ENCODE measurements at places on chromosomes 3 and 15.

- no peak for DNase-seq
These were observed 6.8 kb downstream of the SKOR1 start for GRCh38 chr15:67832031-67832551.

DNA sequence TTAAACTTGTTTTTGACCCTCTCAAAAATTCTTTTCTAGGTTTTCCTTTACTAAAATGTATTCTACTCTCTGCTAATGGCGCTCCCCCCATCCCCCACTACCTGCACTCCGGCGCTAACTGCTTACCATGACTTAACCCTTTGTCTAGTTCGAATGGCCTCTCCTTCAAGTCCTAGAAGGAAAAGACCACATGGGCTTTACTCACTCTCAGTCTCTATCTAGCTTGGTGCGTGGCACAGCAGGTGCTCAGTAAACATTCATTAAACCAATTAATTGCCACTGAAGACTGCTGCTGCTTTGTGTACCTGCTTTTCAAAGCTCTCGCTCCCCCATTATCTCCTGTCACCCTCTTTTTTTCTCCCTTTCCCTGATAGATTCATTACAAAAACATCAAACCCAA lies 457.7 kb upstream of the THRB start:
- no peak for DNase-seq

DNA sequence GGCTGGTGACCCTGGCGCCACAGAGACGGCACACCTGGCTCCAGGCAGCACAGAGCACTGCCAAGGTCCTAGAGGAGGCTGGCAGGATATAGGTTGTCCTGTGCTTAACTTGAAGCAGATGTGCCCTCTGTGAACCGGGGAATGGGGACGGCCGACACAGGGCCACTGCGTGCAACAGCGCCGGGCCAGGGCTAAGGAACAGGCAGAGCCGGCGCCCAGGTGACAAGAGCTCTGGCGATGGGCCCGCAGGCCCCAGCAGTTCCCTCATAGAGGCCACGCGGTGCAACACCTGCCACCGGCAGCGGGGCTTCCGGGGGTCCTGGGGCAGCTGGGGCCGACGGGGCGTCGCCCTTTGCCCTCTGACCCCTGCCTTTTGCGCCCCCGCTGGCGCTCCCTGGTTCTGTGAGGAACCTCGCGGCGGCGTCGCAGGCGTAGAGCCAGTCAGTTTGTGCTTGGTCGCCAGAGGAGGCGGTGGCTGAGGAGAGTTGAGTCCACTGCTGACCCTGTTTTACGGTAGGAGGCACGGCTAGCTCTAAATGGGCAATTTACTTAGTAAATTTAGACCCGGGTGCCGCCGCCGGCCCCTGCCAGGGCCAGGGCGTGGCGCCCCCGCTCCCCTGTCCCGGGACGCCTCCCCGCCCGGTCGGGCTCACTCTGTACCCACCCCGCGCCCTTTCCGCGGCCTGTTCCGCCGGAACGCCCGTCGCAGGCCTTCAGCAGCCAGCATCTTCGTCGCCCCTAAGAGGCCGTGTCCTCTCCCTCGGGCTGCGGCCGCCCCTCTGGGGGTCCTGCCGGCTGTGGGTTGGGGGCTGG lies at the start of gene NPAP1:
NPAP1 (plus strand) TSS at position 444 of the 813 bp plus-strand sequence; CDS start at position 537, 93 bp downstream.
- no peak for DNase-seq

GRCh38 chr3:104628185-104628789 lies 738.4 kb upstream of the ALCAM start:
- DNase-seq, result no peak

- no peak for DNase-seq
These were observed 21.4 kb downstream of the FEM1B start for GRCh38 chr15:68298882-68299381.

DNA sequence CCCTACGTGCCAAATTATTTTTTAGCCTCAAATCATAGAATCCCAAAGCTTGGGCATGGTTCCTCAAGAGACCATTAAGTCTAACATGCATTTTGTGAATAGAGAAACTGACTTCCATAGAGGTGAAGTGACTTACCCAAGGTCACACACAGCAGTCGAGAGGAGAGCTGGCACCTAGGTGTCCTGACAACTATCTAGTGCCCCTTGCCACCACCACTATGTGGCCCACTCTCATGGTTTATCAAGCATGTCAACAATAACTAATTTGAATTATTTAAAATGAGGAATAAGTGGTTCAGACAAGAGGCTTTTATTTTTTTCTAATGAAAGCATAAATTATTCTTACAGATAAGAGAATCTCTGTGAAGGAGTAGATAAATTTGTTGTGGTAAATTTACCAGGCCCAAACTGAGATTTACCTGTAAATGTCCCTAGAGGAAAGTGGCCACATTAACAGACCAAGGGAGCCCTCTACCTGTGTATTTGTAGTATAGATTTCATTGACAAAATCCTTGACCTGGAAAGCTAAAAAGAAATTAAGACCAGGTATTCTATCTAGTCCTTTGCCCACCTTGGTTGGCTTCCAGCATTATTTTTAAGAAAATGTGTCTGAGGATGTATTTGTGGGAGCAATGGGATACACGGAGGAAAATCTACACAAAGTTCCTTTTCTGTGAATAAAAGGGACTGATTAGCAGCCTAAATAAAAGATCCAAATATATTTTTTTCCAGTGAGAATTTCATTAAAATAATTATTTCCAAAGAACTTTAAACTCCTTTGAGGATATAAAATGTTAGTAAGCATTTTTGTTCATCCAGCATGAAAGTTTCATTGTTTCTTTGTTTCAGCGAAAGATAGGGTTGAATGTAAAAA lies 49.1 kb downstream of the IQCH start:
- peak; percentile 28 for DNase-seq

DNA sequence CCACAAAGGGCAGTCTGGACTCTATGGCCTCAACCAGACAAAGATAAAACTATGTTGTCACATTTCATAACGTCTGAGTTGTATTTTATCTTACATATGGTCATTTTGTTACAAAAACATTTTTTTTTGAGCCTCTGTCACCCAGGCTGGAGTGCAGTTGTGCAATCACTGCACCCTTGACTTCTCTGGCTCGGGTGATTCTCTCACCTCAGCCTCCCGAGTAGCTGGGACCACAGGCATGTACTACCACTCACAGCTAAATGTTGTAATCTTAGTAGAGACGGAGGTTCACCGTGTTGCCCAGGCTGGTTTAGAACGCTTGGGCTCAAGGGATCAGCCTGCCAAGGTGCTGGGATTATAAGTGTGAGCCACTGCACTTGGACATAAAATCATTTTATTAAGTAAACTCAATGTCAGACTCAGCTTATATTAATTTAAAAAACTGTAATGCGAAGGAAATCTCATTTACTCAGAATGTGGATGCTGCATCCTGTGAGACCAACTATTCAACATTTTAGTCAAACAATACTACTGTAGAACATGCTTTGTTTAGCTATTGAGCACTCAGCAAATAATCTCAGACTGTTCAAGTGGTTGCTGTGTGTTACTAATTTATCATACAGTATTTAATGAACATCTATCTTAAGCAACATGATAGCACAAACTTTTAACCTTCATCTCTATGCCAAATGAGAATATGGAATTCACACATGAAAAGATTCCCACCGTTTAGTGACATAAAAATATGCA lies 209.2 kb downstream of the TBL1XR1 start:
- DNase-seq, result no peak

DNA sequence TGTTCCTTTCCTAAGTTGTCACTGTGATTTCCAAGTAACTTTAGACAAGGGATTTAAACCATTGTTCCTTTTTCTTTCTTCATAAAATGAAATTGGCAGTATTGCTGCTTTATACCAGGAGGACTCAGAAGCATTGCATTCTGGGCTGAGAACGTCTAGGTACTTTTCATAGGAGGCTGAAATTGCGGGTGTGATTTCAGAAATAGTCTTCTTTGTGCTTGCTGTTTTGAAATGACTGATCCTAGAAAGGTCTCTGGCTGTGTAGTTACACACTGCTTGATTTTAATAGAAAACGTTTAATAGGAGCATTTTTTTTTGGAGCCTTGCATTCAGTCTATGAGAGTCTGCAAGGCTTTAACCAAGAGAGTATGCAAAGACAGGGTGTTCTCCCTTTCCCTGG lies 56.3 kb downstream of the PPM1L start:
- no peak for DNase-seq

- no peak for DNase-seq
These were observed 80.7 kb downstream of the SATB1 start for GRCh38 chr3:18344306-18345014.

DNA sequence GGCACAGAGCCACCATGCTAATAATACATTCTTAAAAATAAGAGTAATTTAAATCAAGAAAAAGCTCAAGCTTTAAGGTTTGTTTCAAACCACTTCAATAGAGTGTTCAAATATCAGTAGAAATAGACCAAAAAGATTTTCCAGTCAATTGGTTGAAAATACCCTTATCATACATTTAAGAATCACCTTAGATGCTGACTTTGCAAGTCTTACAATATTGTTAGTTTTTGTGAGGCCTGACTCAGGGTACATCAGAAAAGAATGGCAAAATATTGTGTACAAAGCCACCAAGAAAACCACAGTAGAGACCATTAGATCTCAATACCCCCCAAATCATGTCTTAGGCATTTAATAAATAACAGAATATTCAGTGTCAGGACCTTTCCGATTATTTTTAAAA lies 19.8 kb upstream of the NRG4 start:
- no peak for DNase-seq

GRCh38 chr15:51770902-51771301 lies 19.5 kb downstream of the TMOD2 start:
- no peak for DNase-seq

- no peak for DNase-seq
These were observed 177.3 kb downstream of the GAP43 start for GRCh38 chr3:115800489-115801075.

DNA sequence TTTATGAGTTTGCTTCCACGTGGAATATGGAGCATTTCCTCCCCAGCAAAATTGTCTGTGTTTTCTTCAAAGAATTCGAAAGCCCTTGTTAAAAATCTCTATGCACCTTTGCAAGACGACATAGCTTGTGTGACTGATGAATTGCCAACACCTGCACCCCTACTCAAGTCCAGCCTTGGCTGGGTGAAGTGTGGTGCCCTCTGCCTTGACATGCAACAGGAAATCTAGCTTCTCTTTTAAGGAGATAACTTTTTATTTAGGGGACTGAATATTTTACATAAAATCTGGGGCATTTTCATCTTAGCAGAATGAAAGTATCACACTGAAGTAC lies 647 bp downstream of the HMG20A start:
- no peak for DNase-seq

GRCh38 chr3:25592510-25592968 lies 72.2 kb downstream of the TOP2B start:
- DNase-seq, result no peak

DNA sequence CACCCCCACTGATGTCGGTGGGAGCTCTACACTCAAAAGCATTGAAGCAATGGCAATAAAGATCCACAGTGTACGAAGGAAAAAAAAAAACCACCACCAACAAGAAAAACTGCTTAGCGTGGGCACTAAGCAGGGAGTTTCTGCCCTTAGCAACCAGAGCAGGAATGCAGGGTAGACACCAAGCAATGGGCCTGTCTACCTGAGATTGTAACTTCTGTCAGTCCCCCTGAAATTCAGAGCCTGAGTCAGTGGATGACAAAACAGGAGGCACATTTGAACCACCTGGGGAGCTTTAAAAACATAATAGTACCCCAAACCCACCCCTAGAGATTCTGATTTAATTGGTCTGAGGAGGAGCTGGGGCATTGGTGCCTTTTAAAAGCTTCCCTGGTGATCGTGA lies 275.2 kb downstream of the SATB1 start:
- no peak for DNase-seq

DNA sequence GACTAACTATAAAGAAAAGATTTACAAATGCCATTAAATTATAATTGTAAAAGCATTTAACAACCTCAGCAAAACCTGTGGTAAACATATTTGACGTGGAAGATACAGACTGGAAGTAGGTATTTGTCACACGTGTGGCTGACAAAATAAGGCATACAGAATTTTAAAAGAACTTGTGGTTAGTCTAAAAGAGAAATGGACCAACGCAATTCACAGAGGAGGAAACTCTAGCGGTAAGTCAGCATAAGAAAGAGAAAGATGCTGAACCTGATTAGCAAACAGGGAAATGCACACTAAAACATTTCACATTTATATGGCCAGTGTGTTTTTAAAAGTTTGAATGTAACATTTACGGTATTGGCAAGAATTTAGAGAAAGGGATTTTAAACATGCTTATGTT lies 35.3 kb downstream of the KCNH8 start:
- no peak for DNase-seq

GRCh38 chr3:149384911-149385321 lies 7.5 kb upstream of the TM4SF1 start:
- no peak for DNase-seq

DNA sequence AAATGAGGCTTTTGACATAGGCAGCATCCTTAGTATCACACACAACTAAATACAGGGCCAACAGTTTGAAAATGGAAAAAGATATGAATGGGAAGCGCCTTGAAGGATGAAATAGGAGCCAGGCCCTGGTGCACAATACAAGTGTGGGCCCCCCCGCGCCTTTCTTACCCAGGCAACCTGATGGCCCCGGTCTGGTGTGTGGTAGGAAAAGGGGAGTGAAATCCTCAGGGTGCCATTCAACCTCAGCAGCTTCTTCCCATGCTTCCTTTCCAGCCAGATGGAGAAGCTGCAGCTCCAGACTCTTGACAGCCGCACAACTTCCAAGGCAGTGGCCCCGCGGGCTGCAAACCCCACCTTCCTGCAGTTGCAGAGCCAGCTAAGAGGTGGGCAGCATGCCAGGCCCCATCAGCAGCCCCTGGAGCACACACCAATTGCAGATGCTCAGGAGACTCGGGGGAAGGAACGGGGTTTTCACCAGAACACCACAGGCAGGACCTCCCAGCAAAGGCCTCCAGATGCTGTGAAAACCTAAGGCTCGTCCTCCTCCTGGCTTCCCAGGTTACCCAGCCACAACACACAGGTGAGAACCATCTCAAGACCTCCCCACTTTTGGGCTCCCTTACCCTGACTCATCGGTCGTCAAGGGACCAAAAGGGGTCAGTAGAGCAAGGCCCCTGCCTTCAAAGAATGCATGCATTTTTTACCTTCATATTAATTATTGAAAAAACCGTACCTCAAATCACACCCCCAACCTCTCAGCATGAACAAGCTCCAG lies 101.6 kb downstream of the CPN2 start:
- DNase-seq, result no peak

DNA sequence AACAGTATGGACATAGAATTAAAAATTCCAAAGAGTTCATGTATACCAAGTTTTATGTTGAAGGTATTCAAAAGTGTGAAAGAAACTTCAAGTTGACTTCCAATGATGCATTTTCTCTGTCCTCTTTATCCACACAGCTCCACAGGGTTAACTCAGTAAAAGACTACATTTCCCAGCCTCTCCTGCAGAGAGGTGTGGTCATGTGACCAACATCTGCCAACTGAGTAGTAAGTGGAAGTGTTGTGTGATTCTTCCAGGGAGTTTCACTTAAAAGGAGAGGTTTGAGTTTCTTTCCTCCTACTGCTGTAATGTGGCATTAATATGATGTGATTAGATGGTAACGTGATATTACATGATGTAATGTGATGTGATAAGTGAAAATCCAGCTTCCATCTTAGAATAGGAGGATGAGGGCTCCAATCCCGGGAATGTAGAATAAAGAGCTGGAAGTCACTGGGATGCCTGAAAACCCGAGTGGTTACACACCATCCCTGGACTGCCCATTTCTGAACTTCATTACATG lies 280.6 kb downstream of the ARRDC4 start:
- DNase-seq, result no peak

GRCh38 chr15:87604857-87605446 lies 651.6 kb downstream of the NTRK3 start:
- DNase-seq, result no peak

Measured in prostate gland (tissue), 2 donors.